ENCODE measurements at places on chromosomes 2 and 18.

DNA sequence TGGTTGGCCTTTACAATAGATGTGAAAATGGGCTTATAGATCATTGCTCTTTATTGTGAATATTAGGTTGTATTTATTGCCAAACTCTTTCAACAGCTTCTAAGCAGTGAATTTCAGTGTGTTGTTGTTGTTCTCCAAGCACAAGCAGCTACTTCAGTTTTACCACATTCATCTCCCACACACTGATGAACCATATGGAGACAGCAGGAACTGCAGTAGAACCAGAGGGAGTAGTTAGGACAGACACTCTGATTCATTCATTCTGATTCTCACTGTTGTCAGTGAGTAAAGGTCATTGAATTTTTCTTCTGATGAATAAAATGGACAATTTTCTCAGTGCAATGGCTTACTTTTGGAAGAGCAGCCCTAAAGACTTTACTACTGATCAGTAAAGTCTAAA lies 40.2 kb downstream of the CCDC74A start:
- DNase-seq: no peak

GRCh38 chr2:74079522-74080341 lies 68.0 kb downstream of the BOLA3 start:
- no peak for DNase-seq

DNA sequence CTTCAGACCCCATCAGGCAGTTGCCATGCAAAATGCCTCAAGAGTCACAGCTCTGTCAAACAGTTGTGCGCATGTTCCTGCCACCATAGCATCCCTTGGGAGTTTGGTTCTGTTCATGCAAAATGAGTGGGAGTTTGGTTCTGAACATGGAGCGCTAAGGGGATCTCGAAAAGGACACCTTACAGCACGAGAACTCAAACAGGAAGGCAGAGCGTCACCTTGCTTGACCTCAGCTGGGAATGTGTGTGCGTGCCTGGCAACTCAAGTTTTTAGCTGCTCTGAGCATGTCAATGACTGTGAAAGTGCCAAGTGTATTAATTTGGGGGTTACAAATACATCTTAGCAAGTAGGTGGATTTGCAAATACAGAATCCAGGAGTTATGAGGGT lies 16.6 kb downstream of the MALL start:
- no peak for DNase-seq

- peak; percentile 68 for DNase-seq
Observed at GRCh38 chr18:50649821-50650220, 89.9 kb downstream of the MAPK4 start.

GRCh38 chr2:10935953-10936942 lies 24.5 kb downstream of the KCNF1 start:
- no peak for DNase-seq

DNA sequence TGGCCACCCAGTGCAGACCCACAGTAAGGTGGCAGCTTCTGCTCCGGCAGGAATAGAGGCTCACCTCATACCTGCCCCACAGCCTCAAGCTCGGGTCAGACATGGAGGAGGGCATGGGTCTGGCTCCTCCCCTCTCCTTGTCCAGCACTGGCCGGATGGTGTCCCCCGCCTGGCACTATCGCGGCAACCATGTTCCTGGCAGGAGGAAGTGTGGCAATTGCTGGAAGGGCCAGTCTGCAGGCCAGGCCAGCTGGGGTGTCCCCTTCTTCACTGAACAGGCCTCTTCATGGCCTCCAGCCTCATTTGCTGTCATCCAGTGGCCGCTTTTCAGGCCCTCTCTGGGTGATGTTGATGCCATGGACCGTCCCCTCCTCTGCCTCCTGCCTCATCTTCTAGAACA lies 41.4 kb upstream of the SMAD7 start:
- DNase-seq: peak; percentile 31

GRCh38 chr2:10635430-10635829 lies 54.3 kb downstream of the NOL10 start:
- DNase-seq: no peak

DNA sequence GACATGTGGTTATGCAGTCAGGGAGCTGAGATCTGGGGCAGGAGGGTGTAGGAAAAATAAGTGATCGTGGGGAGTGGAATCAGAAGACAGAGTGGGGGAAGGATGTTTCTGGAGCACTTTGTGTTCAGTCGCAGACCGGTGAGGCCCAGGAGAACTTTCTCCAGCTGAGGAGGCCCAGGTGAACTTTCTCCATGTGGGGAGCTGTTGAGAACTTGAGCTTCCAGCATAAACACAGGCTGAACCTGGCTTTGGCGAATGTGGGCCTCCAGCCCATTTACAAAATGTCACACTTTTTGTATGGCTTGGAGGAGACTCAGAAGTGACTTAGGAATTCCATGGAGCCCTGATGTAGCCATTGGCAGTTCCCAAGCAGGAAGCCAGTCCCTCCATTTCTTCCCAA lies 108.5 kb downstream of the VAPA start:
- no peak for DNase-seq

GRCh38 chr2:3469486-3469885 lies 49.8 kb downstream of the ADI1 start:
- DNase-seq: no peak

- no peak for DNase-seq
Observed at GRCh38 chr2:205768815-205769494, 86.7 kb downstream of the NRP2 start.

All from femur (tissue), 1 donor.